H54 (cell line): ENCODE measurements at places on chromosomes 6 and 20.

- DNase-seq, result no peak
These were observed 3.0 kb upstream of the VEGFA start for GRCh38 chr6:43766964-43767461.

DNA sequence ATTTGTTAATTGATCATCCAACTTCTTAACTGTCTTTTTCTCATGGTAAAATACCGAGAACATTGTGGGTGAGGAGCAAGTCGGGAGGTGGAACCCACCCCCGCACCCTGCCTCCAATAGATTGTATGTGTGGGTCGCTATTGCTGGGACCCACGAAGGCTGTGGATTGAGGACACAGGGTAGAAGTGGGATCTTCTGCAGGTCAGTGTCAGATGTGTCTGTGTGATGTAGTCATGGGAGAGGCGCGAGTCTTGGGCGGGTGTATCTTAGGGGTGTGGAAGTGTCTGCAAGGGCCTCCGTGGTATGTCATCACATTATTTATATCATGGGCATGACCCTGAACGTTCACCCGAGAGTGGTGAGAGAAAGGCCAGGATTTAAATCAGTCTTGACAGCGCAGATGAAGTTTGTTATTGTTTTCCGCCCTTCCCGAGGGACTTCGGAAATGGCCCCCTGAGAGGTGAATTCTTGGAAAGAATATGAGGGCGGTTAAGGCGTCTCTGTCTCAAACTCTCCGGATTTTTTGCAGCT, 472 bp upstream of the PAQR8 start:
- DNase-seq, result peak; percentile 23

DNA sequence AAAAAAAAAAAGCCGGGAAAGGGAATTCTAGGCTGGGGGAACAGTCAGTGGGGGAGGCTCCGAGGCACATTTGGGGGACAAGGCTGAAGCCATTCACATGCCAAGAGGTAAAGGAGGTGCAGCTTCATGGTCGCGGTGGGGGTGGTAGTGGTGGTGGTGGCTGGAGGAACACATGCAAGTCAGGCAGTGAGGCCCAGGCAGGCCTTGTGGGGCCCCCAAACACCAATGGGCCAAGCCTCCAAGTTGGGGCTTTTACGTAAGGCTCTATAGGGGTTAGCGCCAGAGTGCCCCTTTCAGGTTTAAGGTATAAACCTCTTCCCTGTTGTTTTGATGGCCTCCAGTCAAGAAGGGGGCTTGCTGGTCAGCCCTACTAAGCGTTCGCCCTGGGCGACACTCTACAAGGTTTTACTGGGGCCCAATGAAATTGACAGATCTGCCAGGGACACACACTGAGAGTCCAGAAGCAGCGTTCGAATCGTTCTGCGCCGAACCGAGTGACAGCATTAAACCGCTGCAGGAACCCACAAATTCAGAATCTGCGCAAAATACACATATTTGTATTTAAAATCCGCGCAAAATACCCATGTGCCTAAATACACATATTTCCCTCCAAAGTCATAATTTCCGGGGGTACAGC, 818 bp upstream of the AP5S1 start:
- DNase-seq, result no peak

DNA sequence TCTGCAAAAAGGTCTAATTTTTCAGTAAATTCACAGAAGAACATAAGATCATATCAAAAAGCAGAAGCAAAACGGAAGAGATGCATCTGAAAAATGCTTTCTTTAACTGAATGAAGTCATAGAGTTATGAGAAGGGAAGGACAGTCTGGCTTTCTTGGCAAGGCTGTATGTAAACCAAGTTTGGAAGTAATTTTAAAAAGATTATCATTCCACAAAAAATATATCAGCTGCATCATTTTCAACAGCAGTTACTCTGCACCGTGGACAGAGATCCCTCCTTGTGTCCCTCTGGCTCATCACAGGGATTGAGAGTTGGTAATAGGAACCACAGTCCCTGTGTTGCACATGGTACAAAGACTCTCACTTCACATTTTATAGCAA, 258.5 kb downstream of the HIVEP2 start:
- no peak for DNase-seq

GRCh38 chr20:6045566-6045965, 8.3 kb downstream of the LRRN4 start:
- no peak for DNase-seq

GRCh38 chr6:26404546-26404945, 2.5 kb downstream of the BTN3A1 start:
- no peak for DNase-seq
